ENCODE measurements at places on chromosomes 3 and 15.
A peak's percentile ranks its signal among the peaks of the same experiment; 100 is the strongest.

GRCh38 chr15:88974392-88974791 lies 61.2 kb upstream of the MFGE8 start:
- H3K27me3 ChIP-seq, result no peaks in the 10 kb centered on the region
- no peak overlapping the region for H3K27ac ChIP-seq
- no peaks in the 10 kb centered on the region for H3K4me1 ChIP-seq
- no peak for DNase-seq

- DNase-seq, result no peak
- no peak overlapping the region for H3K4me3 ChIP-seq
- peaks cover 11% of the 10 kb centered on the region for H3K4me1 ChIP-seq
- no peak overlapping the region for H3K27ac ChIP-seq
- H3K36me3 ChIP-seq, result no peaks in the 10 kb centered on the region
Measured at GRCh38 chr15:50064673-50065072, 54.4 kb downstream of the ATP8B4 start.

- no peak for DNase-seq
- H3K27ac ChIP-seq, result no peak overlapping the region
- H3K4me3 ChIP-seq, result no peak overlapping the region
- no peaks in the 10 kb centered on the region for H3K27me3 ChIP-seq
- H3K36me3 ChIP-seq, result no peaks in the 10 kb centered on the region
Measured at GRCh38 chr3:143784446-143784845, 63.8 kb downstream of the SLC9A9 start.

DNA sequence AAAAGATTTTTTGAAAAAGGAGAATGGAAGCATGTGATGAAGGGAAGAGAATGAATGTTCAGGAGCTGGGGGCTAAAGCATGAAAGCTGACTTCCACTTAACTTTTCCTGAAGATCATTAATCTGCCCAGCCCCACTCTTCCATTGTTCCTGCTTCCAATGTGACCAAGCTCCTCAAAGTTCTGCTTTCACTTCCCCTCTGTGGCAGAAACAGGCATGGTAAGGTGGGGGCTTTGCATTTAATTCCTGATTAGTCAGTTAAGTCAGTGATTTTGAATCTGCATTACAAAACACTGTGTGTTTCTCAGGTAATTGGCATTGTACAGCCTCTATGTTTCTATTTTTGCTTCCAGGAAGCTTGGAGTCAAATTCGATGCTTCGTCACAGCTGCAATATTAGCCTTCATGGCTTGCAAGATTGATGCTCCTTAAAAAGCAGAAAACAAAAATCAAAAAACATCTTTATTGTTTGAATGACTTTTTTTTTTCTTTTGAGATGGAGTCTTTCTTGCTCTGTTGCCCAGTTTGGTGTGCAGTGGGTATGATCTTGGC lies 7.3 kb upstream of the TM6SF1 start:
- no peak for DNase-seq
- no peaks in the 10 kb centered on the region for H3K27me3 ChIP-seq
- no peak overlapping the region for H3K4me3 ChIP-seq
- no peaks in the 10 kb centered on the region for H3K4me1 ChIP-seq
- H3K27ac ChIP-seq, result no peak overlapping the region

DNA sequence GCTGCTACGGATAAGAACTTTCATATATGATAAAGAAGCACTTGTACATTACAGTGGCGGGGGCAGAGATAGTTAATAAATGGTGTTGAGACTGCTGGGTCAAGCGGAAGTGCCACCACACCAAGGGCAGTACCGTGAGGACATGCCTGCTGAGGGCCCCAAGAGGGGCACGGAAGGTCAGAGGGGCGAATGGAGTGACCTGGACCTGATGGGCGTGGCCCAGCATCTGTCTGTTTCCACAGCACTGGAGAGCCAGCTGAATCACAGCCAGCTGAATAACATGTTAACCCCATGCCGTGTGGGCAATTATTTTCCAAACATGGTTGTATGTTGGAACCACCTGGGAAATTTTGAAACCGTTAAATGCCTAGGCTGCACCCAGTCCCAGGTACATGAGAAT lies 37.2 kb downstream of the ANKDD1A start:
- no peaks in the 10 kb centered on the region for H3K4me1 ChIP-seq
- no peak overlapping the region for H3K27ac ChIP-seq
- no peak for DNase-seq
- H3K4me3 ChIP-seq, result no peak overlapping the region
- no peaks in the 10 kb centered on the region for H3K27me3 ChIP-seq
- no peaks in the 10 kb centered on the region for H3K36me3 ChIP-seq

GRCh38 chr3:8756671-8757070 lies 12.7 kb downstream of the OXTR start:
- no peaks in the 10 kb centered on the region for H3K27me3 ChIP-seq
- no peaks in the 10 kb centered on the region for H3K4me1 ChIP-seq
- no peaks in the 10 kb centered on the region for H3K36me3 ChIP-seq
- H3K4me3 ChIP-seq, result no peak overlapping the region

DNA sequence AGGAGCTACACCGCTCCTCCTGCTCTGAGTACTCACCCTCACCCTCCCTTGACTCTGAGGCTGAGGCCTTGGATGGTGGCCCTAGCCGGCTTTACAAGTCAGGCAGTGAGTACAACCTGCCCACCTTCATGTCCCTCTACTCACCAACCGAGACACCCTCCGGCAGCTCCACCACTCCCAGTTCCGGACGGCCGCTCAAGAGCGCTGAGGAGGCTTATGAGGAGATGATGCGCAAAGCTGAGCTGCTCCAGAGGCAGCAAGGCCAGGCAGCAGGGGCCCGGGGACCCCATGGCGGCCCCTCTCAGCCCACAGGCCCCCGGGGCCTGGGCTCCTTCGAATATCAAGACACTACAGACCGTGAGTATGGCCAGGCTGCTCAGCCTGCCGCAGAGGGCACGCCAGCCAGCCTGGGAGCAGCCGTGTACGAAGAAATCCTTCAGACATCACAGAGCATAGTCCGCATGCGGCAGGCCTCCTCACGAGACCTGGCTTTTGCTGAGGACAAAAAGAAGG lies 21.2 kb upstream of the APEH start:
- H3K27me3 ChIP-seq, result no peaks in the 10 kb centered on the region
- DNase-seq, result no peak
- no peaks in the 10 kb centered on the region for H3K36me3 ChIP-seq

- no peaks in the 10 kb centered on the region for H3K27me3 ChIP-seq
- peak overlapping the region; percentile 8 for H3K4me3 ChIP-seq
- no peaks in the 10 kb centered on the region for H3K36me3 ChIP-seq
- H3K27ac ChIP-seq, result peak overlapping the region; percentile 41
- peaks cover 83% of the 10 kb centered on the region for H3K4me1 ChIP-seq
Measured at GRCh38 chr3:152444029-152444641, 175.4 kb downstream of the MBNL1 start.

GRCh38 chr15:23736033-23736673 lies 49.0 kb upstream of the NDN start:
- no peaks in the 10 kb centered on the region for H3K27me3 ChIP-seq
- no peak overlapping the region for H3K27ac ChIP-seq
- H3K4me3 ChIP-seq, result no peak overlapping the region
- DNase-seq, result no peak
- no peaks in the 10 kb centered on the region for H3K4me1 ChIP-seq

- H3K27ac ChIP-seq, result no peak overlapping the region
- no peaks in the 10 kb centered on the region for H3K27me3 ChIP-seq
- no peak for DNase-seq
- no peaks in the 10 kb centered on the region for H3K4me1 ChIP-seq
- no peaks in the 10 kb centered on the region for H3K36me3 ChIP-seq
- H3K4me3 ChIP-seq, result no peak overlapping the region
Measured at GRCh38 chr3:193932576-193932975, 203.4 kb upstream of the HES1 start.

Measured in thoracic aorta (tissue), 2 donors.